ENCODE measurements at places on chromosomes 4 and X. TPM values are rescaled to one million over a fixed set of nuclear protein-coding genes. Genes with fewer than 3 reads are reported as not detected.

DNA sequence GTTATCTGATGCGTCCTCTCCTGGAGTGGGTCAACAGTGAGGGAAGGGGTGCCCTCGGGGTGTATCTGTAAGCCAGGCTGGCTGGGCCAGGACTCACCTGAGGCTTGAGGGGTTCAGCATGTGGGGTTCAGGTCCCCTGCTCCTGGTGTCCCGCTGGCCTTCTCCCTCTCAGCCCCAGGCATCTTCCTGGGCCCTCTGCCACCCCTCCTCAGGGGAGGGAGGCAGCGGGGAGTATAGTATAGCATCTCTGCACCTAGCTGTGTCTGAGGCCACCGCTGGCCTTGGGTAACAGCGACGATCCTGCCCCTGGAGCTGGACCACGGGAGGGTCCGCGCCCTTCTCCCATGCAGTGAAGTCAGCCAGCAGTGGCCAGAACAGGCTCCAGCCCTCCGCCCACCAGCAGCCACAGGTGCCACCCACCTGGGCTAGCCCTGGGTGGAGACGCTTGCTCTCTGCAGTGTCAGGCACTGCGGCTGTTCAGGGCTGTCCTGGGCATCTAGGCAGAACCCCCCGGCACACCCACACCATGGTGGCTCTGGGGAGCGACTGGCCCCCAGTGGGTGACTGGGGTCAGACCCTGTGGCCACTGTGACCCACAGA, 110.7 kb upstream of the NKX1-1 start:
- no peak for ATAC-seq

DNA sequence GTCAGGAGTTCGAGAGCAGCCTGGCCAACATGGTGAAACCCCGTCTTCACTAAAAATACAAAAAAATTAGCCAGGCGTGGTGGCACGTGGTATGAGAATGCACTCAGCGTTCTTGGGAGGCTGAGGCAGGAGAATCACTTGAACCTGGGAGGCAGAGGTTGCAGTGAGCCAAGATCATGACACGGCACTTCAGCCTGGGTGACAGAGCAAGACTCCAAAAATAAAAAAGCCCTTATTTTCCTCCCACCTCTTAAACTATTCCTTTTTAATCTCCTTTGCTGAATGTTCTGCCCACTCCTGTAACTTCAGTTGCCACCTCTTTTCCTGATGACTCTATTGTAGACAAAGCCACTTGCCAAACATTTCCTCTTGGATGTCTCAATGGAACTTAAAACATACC, 72.6 kb downstream of the TAF1 start:
- no peak for ATAC-seq

The TLR2 gene
- total RNA-seq = 18.0 TPM

DNA sequence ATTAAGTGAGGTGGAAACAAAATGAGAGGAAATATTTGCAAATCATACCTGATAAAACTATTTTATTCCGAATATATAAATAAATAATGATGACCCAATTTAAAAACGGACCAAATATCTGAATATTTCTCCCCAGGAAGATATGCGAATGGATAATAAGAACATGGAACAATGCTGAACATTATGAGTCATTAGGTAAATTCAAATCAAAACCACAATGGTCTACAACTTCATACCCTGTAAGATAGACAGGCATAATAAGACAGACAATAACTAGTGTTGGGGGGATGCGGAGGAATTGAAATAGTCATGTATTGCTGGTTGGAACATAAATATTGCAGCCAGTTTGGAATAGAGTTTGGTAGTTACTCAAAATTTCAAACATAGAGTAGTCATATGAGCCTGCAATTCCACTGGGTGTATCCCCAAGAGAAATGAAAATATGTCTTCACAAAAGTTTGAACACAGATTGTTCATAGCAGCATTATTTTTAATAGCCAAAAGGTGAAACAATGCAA, 47.6 kb upstream of the DRP2 start:
- no peak for ATAC-seq

DNA sequence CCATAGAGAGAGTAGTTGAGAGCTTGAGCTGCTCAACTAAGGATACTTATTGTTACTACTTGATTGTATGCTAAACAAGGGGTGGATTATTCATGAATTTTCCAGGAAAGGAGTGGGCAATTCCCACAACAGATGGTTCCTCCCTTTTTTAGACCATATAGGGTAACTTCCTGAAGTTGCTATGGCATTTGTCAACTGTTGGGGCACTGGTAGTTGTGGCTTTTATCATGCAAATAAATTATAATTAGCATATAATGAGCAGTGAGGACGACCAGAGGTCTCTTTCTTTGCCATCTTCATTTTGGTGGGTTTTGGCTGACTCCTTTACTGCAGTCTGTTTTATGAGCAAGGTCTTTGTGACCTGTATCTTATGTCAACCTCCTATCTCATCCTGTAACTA, 1403.5 kb upstream of the PABPC4L start:
- no peak for ATAC-seq

GRCh38 chrX:96211953-96212352, 472.7 kb upstream of the DIAPH2 start:
- ATAC-seq = no peak

DNA sequence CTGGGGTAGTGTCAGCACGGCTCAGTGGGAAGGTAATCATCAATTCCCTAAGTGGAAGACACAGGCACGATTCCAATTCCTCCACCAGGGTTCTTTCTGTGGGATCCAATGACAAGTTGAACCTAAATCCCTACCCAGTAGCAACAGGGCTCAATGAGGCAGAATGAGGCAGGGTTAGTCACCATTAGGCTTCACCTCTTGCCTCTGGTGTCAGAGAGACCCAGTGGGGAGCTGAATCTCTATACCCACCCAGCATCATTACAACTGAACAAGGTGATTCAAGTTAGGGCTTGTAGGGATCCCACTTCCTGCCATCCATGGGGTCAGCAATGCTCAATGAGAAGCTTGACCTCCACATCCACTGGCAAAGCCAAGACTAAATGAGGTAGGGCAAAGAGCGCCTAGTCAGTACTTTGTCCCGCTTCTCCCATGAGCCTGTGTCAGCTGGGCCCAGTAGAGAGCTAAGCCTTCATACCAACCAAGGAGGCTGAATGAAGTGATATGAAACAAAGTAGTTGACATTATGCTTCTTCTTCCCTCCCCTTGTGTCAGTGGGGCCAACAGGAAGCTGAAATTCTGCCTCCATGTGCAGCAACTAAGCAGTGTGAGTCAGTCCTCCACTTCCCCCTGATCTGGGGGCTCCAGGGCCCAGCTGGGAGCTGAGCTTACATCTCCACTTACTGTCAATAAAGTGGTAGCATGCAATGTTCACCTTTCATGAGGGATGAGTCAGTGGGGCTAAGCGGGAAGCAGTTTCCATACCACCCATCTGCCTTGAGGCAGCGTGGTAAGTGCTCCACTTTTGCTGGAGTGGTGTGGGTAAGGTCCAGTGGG, 36.4 kb upstream of the RBM41 start:
- ATAC-seq = no peak

The SORBS2 gene
- total RNA-seq = 1,366 TPM

- peak; percentile 62 for ATAC-seq
Measured at GRCh38 chrX:1249101-1249887, 19.3 kb upstream of the CSF2RA start.

GRCh38 chr4:27000820-27001219, 140.2 kb downstream of the STIM2 start:
- no peak for ATAC-seq

The ZAR1 gene
- not detected for total RNA-seq

GRCh38 chr4:141016117-141016798, 117.0 kb downstream of the RNF150 start:
- ATAC-seq = peak; percentile 52

GRCh38 chr4:7087036-7087435, 19.2 kb upstream of the GRPEL1 start:
- ATAC-seq = no peak

DNA sequence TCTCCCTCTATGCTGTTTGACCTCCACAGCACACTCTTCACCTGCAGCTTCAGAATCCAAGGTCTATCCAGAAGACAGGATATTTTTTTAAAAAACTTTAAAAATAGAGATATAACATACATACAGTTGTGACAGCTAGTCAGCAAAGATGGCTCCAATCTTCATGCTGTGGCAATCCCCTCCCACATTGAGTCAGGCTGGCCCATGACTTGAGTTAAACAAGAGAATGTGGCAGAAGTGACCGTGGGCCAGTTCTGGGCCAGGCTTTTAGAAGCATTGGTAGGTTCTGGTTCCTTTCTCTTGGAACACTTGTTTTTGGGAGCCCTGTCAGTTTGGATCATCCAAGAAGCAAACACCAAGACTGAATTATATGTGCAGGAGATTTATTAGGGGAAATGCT, 36.1 kb upstream of the REPS2 start:
- ATAC-seq = no peak

GRCh38 chr4:150849016-150849415, 166.1 kb downstream of the LRBA start:
- ATAC-seq = no peak

GRCh38 chrX:130301405-130301804, 32.7 kb upstream of the ZNF280C start:
- ATAC-seq = no peak

DNA sequence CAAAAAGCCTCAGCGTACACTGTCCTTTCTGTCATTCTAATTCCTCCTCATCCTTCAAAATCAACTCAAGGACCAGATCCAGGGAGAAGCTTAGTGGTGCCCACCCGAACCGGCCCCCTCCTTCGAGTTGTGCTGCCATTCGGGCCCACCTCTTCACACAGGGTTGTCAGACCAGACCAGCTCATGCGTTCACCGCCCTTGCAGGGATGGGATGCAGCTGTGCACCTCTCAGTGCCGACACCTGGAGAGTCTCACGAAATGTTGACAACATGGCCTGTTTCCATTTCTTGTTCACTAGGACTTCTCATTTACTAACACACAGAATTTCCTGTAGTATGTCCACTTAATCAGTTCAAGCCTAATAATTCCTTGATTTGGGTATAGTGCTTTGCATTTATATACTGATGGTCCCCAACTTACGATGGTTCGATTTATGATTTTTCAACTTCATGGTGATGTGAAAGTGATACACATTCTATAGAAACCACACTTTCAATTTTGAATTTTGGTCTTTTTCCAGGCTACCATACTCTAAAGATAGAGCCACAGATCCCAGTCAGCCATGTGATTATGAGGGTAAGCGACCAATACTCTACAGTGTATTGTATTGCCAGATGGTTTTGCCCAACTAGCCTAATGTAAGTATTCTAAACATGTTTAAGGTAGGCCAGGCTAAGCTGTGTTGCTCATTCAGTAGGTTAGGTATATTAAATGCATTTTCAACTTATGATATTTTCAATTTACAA, 23.3 kb downstream of the PKD2 start:
- ATAC-seq = no peak

DNA sequence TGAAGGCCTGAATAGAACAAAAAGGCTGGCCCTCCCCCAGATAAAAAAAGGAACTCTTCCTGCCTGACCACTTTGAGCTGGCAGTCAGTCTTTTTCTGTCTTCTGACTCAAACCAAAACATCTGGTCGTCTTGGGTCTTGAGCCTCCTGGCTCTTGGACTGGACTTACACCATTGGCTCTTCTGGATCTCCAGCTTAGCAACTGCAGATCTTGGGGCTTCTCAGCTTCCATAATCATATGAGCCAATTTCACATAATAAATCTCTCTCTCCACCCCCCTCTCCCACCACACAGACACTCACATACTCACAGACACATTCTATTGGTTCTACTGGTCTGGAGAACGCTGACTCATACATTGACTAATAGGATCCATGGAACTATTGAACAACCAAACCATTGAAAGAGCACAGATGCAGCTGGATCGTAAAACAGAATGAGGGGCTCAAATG, 15.6 kb upstream of the CWH43 start:
- ATAC-seq = no peak

DNA sequence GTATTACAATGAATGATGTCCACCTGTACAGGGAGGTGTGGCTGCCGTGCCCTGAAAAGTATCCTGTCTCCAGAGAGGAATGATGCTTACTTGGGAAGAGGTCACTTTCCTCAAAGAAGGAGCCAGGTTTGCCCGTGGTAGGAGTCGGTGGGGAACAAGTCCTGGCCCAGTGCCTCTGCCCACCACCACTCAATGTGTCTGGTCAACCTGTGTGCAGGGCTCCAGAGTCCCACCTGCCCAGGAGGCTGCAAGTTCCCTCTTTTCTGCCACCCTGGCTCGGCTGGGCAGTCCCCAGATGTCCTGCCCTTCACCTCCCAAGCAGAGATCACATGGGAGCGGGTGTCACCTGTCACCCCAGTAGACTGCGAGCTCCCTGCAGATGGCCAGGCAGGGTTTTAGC, 75.4 kb upstream of the C4orf50 start:
- ATAC-seq = no peak

- no peak for ATAC-seq
Measured at GRCh38 chr4:39840027-39840426, 137.7 kb downstream of the PDS5A start.

DNA sequence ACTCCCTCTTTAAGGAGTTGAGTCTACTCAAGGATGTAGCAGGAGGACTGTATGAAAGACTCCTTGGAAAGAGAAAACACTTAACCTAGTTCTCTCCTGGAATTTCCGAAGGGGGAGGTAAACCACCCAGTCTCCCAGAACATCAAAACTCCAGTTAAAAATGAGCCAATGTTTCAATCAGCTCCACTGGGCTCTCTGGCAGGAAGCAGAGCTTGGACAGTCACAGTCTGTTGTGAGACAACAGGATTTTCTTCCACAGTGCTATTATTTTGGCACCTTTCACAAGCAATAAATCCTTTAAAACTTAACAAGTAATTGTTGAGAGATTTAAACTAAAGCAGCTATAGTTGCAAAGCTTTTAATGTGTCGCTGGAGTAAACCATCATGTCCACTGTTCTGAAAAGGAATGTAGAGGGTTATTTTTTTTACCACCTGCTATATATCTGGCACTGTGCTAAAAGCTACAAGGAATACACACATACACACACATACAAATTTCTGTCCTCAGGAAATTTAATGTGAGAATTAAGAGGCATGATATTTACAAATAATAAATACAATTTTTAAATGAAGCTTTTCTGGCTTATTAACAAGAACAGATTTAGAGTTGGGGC, 229.2 kb upstream of the INTU start:
- ATAC-seq = no peak

DNA sequence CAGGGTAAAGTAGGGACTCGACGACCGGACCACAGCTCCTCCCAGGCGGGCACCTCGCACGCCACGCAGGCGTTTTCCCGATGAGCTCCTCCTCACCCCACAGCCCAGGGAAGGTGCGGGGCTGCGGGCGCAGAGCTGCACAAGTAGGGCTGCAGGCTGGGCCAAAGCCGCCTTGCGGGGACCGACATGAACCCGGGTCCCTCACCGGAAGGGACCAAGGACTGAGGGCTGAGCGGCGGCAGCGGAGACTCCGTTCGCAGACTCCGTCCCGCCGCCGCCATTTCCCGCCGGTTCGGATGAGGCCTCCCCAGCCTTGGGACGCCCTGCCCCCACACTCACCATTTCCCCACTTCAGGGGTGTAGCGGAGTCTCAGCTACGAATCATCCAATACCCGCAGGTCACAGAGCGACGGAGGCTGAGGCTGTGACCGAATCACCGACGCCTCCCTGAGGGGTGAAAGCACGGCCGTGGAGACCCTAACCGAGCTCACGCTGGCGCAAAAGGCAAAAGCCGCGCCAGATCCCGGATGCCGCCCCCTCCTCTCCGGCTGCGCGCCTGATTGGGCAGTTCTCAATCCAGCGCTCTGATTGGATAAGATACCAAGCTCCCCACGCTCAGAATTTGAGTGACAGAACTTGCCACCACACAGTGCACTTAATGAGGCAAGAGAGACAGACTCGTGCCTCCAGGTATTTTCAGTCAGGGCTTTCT, at the start of gene ZNF732:
Gene ZNF732, minus strand, starts transcription at position 506 of the 712 bp plus-strand sequence. Its CDS starts 164 bp downstream, at position 342.
- peak; percentile 86 for ATAC-seq
